Lower leg skin (tissue), 4 donors: ENCODE measurements at places on chromosomes 1 and 21. TPM values are rescaled to one million over a fixed set of nuclear protein-coding genes. Genes with fewer than 3 reads are reported as not detected.

PLA2G2F gene
- 26.0 TPM for total RNA-seq

- DNase-seq: no peak
Observed at GRCh38 chr21:16424331-16424751, 694.6 kb downstream of the USP25 start.

DNA sequence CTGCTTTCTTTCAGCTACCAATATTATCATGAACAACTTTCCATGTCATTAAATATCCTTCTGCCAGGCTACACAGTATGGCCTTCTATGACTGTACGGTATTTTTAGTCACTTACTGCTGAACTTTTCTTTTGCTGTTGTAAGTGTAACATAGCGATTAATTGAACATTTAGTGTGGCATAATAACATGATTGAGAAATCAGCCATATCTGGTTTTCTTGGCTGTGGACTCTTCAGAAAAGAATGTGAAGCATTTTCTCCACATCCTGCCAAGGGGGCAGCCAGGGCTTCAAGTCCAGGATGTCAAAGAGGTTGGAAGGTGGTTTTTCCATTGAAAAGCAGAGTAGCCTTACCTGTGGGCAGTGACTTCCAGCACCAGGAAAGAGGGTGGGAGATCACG lies 8.8 kb upstream of the AHCYL1 start:
- DNase-seq: no peak

- no peak for DNase-seq
Observed at GRCh38 chr1:203656796-203657747, 30.4 kb downstream of the ATP2B4 start.

GRCh38 chr1:91885213-91885715 lies 687 bp downstream of the TGFBR3 start:
- DNase-seq: peak; percentile 91

SUMO3 gene
- total RNA-seq: 52.6 TPM

- no peak for DNase-seq
Observed at GRCh38 chr1:203206129-203206687, 19.7 kb upstream of the CHI3L1 start.

GRCh38 chr1:58084266-58084665 lies 462.3 kb downstream of the OMA1 start:
- no peak for DNase-seq

FUCA1 gene
- 21.5 TPM for total RNA-seq

DNA sequence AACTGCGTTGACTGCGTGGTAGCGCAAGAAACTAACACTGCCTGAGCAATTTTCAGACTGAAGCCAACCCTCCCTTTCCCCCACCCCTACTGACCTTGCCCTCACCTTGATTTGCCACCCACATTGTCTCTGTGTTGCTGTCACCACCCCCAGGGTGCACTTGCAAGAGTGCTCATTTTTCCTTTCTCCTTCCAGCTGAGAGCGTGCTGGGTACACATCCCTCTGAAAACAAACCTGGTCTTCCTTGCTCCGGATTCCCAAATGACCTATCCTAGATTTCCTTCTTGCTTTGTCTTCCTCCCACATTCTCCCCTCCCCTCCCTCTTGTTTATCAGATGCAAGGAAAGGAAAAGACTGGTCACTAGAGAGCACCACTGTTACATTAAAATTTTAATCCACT lies 24.2 kb downstream of the MPZ start:
- DNase-seq: no peak

PPIAL4G gene
- total RNA-seq: not detected

- no peak for DNase-seq
Observed at GRCh38 chr1:6224718-6225117, 11.0 kb downstream of the ICMT start.

GRCh38 chr1:57337623-57338022 lies 86.2 kb downstream of the DAB1 start:
- no peak for DNase-seq

- no peak for DNase-seq
Observed at GRCh38 chr1:27554759-27555699, 48.9 kb downstream of the AHDC1 start.

FLG gene
- total RNA-seq: 4,019 TPM

- no peak for DNase-seq
Observed at GRCh38 chr1:21576798-21577187, 67.6 kb downstream of the ALPL start.

GPR153 gene
- total RNA-seq: 17.3 TPM

DNA sequence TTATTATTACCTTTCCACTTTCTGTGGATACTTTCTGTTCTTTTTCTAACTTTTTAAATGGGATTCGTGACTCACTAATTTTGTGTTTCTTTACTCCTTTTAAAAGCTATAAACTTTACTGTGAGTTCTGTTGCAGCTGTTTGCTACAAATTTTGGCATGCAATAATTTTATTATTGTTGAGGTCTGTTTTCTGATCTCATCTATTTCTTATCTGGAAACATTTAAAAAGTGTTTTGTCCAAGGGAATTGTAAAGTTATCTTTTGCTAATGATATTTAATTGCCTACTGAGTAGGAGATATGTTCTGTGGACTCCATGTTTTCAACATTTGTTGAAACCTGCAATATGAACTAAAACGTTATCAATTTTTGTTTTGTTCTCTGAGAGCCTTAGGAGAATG lies 138.1 kb upstream of the COL6A1 start:
- no peak for DNase-seq

- no peak for DNase-seq
Observed at GRCh38 chr21:35663856-35664606, 396.3 kb downstream of the SETD4 start.

- DNase-seq: no peak
Observed at GRCh38 chr1:2335721-2336455, 55.5 kb downstream of the MORN1 start.

NR5A2 gene
- 0.59 TPM for total RNA-seq

GRCh38 chr1:101203820-101204540 lies 32.8 kb upstream of the S1PR1 start:
- no peak for DNase-seq

ZYG11A gene
- 0.03 TPM for total RNA-seq

GRCh38 chr1:22776035-22776613 lies 65.5 kb downstream of the EPHB2 start:
- DNase-seq: no peak

GRCh38 chr1:189500778-189501177 lies 976.9 kb downstream of the BRINP3 start:
- DNase-seq: no peak

PRDM16 gene
- total RNA-seq: 0.56 TPM

ALPL gene
- 1.3 TPM for total RNA-seq

GRCh38 chr1:20958430-20958829 lies 171.3 kb upstream of the HP1BP3 start:
- DNase-seq: no peak

DNA sequence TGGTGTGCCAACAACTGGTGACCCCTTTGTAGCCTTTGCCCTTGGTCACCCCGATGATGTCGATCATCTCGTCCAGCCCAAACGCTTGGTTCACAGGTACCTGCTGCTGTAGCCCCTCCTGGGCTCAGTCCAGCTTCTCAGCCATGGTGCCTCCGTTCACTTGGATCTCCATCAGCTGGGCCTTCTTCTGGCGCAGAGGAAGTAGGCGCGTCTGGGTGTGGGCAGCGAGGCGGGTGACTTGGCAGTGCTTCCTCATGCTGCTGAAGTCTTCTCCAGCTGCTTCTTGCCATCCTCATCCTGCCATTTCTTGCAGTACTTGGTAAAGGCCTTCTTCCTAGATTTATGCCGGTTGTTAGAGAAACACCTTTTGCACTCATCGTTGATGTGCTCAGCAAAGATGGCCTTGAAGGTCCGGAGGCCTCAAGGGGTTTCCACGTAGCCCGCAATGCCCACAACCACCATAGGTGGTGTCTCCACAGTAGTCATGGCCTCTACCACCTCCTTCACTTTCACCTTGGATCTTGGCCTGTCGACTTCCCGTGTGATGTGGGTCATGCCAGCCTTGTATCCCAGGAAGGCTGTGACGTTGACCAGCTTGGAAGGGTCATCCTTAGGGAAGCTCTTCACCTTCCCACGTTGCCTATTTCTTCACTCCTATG lies 13.0 kb downstream of the DOP1B start:
- DNase-seq: no peak

- peak; percentile 88 for DNase-seq
Observed at GRCh38 chr1:225921734-225922709, 2.0 kb downstream of the PYCR2 start.

AGBL4 gene
- 0.66 TPM for total RNA-seq

DNA sequence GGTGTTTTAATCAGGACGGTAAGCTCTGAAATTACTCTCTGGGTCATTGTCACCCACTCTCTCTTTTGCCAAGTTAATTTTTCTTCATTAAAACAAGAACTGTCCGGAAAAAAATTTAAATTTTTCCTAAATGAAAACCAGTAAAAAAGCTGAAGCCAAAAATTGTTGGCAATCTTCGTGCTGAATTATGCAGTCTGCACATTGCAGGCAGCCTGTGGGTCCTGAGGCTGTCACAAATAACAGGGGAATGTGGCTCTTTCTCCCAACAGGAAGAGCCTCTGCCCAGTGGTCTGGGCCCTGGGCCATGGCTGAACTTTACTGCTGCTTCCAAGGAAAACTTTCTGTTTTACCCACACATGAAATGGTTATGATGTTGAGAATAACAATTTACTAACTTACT lies 153.9 kb upstream of the SPAG17 start:
- no peak for DNase-seq

- DNase-seq: no peak
Observed at GRCh38 chr1:201418461-201418860, 3.1 kb downstream of the TNNI1 start.

DNA sequence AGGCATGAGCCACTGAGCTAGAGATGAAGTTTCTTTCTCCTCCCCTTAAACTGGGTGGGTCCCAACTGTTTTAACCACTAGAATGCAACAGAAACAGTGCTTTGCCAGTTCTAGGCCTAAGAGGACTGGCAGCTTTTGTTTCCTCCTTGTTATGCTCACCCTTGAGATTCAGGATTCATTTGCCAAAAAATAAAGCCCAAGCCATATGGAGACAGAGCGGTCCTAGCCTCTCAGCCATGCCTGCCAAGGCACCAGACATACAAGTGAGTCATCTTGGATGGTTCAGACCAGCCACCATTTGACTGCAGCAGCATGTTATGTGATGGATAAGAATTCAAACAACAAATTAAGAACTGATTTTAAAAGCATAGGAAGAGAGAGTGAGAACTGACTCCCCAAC lies 38.1 kb upstream of the STUM start:
- DNase-seq: peak; percentile 62

DNA sequence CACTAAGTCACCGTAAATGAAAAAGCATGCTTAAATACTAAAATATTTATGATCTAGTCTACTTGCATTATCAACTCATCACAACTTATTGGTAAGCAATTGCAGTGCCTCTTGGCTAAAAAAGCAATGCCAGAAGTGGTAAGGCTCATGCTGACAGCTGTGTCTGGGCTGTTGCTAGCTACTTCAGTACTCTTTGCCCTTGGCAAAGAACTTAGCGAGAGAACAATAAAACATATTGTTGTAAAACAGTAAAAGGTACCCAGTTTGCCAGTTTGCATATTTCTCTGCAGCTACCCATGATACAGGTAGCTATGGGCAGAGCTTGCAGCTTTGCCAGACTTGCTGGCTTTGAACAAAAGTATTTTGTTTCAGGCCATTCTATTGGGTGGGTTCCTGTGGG lies 73.1 kb downstream of the ATP6V1G3 start:
- no peak for DNase-seq

IKBKE gene
- total RNA-seq: 6.1 TPM

HSF2BP gene
- not detected for total RNA-seq

DNA sequence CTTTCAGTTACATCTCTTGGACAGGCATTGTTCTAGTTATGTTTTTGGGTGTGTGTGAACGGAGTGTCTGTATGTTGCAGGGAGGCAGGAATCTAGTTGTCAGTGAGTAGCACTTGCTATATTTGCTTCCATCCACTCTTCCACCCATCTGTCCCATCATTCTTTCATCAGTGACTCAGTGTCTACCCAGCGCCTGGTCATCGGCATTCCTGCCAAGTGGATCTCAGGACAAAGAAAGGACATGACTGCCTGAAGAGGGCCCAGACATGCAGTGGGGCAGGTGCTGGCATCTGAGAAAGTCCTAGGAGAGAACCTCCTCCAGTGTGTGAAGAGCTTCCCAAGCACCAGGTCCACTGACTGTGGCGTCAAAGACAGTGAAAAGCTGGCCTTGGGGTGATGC lies 27.3 kb upstream of the MAGOH start:
- no peak for DNase-seq

BCAN gene
- 50.1 TPM for total RNA-seq

RXRG gene
- 0.66 TPM for total RNA-seq

DNA sequence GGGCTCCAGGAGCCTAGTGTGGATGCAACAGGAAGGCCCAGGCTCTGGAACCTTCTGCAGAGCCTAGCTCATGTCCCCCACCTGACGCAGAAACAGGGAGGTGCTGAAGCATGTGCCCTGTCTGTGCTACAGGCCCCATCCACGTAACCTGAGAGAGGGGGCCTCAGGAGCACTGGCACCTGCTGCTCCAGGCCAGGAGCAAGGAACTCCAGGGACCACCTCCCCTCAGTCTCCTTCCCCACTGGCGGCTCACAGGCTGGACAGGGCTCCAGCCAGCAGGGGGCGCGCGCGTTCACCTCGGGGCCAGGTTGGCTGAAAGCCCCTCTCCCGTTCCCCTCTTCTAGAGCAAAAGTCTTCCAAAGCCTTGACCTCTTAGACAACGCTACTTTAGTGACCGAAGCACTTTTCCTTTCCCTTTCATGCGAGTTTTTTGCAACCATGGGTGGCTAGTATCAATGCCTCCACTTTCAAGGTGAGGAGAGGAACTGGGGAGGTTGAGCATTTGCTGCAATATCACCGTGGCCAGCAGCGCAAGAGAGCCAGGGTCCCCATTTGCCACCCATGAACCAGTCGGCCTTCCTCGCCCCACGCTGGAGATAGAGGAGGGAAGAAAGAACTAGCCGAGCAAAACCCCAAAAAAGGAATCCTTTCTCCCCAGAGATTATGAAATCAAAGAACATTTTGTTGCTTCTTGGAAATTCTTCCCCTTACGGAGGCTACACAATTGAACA lies 52.4 kb upstream of the GPR157 start:
- no peak for DNase-seq

DNA sequence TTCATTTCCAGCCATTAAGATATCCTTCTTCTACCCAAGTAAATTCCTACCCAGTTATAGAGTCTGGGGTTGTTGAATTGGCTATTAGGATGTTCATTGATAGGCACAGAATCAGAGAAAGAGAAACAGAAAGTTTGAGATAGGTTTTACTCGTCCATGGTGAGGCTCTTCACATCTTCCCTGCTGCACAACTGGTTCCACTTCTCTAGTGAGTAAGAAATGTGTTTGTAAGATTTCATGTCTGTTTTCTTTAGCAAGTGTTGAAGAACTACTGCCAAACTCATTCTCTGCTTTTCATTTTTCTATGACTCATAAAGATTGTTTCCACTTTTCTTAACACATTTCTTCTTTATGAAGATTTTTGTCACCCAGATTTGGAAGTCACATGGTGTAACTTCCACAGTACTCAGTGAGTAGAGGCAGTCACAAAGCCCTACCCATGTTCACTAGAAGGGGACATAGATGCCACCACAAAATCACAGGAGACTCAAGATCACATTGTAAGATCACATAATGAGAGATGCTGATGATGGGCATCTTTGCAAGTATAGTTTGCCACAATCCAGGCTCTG lies 152.3 kb downstream of the SNX7 start:
- no peak for DNase-seq

- DNase-seq: no peak
Observed at GRCh38 chr1:76677416-76678405, 189.6 kb upstream of the ST6GALNAC5 start.

LIPI gene
- total RNA-seq: not detected

OSCP1 gene
- total RNA-seq: 8.5 TPM

SPAG17 gene
- 3.3 TPM for total RNA-seq
